ENCODE measurements at places on chromosomes 2 and 18. TPM values are rescaled to one million over a fixed set of nuclear protein-coding genes. Genes with fewer than 3 reads are reported as not detected.

SFT2D3 gene
- total RNA-seq, result 4.4 TPM

CFAP65 gene
- not detected for total RNA-seq

PCBP1 gene
- 40.6 TPM for total RNA-seq

DPYSL5 gene
- not detected for total RNA-seq

IL1B gene
- total RNA-seq, result 0.50 TPM

SERPINB12 gene
- not detected for total RNA-seq

KYNU gene
- 0.92 TPM for total RNA-seq

FNDC4 gene
- total RNA-seq, result 87.1 TPM

TOGARAM2 gene
- total RNA-seq, result under 0.01 TPM

PRSS56 gene
- not detected for total RNA-seq

CD207 gene
- total RNA-seq, result not detected

CRYGD gene
- not detected for total RNA-seq

LHCGR gene
- not detected for total RNA-seq

All from aortic smooth muscle cell (primary cell).